Endothelial cell of umbilical vein (primary cell): ENCODE measurements at places on chromosomes 12 and 14. TPM values are rescaled to one million over a fixed set of nuclear protein-coding genes. Genes with fewer than 3 reads are reported as not detected.

Gene CLEC4C
- not detected in 2 replicates for total RNA-seq

- H3K27ac ChIP-seq, result no peak overlapping the region
- H3K4me1 ChIP-seq, result no peaks in the 10 kb centered on the region
- no peak for DNase-seq
- H3K36me3 ChIP-seq, result no peaks in the 10 kb centered on the region
- H3K27me3 ChIP-seq, result no peaks in the 10 kb centered on the region
Observed at GRCh38 chr12:4471256-4471655, 25.6 kb upstream of the FGF6 start.

Gene C1QL4
- not detected in 2 replicates for total RNA-seq

Gene PRPH
- not detected in 2 replicates for total RNA-seq

DNA sequence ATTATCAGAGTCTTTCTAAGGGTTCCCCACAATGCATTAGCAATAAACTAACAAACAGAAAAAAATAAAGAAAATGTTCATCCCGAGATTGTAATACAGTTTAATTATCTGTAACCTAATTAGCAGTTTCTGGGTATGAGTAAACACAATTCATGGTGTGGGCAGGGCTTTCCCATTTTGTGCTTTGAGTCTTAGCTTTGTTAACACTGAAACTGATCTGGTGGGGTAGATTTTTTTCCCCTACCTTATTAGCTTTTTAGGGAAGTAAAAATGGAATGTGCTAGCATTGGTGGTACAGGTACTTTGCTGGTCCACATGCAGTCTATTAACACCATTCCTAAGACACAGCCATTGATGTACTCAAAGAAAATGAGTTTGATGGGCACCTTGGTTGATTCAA, 18.4 kb upstream of the KRR1 start:
- no peak overlapping the region for H3K4me3 ChIP-seq
- no peaks in the 10 kb centered on the region for H3K36me3 ChIP-seq
- H3K27me3 ChIP-seq, result no peaks in the 10 kb centered on the region
- no peak overlapping the region for H3K27ac ChIP-seq
- H3K4me1 ChIP-seq, result no peaks in the 10 kb centered on the region

- H3K27me3 ChIP-seq, result no peaks in the 10 kb centered on the region
- H3K36me3 ChIP-seq, result no peaks in the 10 kb centered on the region
- H3K4me1 ChIP-seq, result peaks cover 18% of the 10 kb centered on the region
- H3K4me3 ChIP-seq, result no peak overlapping the region
- H3K27ac ChIP-seq, result no peak overlapping the region
- no peak for DNase-seq
Observed at GRCh38 chr12:46518729-46519128, 146.2 kb upstream of the SLC38A2 start.

- H3K36me3 ChIP-seq, result no peaks in the 10 kb centered on the region
- H3K27ac ChIP-seq, result no peak overlapping the region
- DNase-seq, result no peak
- no peak overlapping the region for H3K4me3 ChIP-seq
Observed at GRCh38 chr12:62908674-62909073, 26.3 kb downstream of the PPM1H start.
